ENCODE measurements at places on chromosomes 2 and 18. TPM values are rescaled to one million over a fixed set of nuclear protein-coding genes. Genes with fewer than 3 reads are reported as not detected.

DNA sequence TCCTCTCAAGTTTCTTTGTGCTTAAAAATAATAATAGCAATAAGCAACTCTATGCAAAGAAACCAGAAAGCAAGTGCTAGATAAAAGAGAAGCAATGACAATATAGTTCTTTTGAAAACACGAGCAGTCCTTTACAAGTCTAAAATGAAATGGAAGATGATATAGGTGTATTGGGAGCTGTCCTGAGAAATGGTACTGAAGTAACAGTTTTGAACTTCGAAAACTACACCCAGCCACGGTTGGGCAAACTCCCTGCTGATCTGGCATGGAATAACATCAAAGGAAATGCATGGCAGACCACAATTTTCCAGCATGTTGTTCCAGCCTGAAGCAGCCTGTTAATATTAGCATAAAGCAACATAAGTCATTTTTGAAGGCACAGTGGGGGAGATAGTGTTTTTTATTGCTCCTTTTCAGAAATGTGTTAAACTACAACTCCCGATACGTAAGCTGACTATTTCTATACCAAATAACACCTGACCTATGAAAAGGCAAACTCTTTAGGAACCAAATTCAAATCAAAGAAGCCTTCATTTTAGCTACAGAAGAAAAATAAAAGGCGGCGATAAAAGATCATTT, 596.1 kb upstream of the KLHL29 start:
- no peak for DNase-seq

DNA sequence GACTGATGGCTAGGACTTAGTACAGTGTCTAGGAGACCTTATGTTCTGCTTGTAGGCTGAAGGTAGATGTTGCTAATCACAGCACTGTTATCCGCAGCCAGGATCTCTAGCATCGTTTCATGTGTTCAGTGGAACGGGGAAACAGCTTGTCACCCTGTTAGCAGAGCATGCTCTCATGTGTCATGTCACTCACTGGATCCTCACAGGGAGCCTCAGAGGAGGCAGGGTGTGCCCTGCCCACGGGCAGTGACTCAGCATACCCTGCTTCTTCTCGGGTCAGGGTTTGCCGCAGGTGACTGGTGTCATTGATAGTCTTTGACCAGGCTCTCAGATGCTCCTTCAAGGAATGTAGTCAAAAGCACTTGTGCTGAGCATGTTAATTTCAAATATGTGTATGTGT, 44.4 kb downstream of the RPIA start:
- peak; percentile 38 for DNase-seq

DNA sequence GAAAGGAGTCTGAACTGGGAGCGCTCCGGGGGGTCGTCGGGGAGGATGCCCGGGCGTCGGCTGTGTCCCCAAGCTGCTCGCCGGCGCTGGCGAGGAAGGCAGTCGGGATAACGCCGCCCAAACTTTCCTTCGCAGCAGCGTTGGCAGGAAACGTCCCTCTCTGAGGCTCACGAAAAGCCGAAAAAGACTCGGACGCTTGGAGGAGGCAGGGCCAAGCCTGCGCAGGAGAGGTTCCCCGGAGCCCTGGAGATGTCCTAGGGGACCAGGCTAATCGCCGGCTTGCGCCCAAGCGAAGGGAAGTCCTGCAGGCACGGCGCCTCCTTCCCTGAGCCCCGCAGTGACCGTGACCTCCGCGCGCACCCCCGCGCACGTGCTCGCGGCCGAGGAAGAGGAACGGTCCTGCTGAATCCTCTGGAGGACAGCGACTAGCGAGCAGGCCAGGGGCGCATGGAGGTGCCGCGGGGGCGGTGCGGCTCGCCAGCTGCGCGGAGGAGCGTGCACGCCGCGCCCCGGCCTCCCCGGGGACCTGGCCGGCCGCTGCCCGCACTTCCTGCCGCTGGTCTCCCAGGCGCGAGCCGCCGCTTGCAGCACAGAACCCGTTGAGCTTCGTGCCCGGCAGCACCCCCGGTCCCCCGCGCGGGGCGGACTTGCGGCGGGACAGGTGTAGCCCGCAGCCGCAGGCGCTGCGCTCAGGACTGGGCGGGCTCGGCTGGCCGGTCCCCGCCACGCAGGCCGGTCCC, at the start of gene SH3RF3:
TSS of gene SH3RF3 (plus strand) at position 590 of the 740 bp plus-strand sequence.
- DNase-seq = peak; percentile 13

- DNase-seq = peak; percentile 92
Observed at GRCh38 chr18:9048808-9049494, 53.5 kb upstream of the NDUFV2 start.

- no peak for DNase-seq
Observed at GRCh38 chr2:240140920-240141319, 462 bp upstream of the OTOS start.

VWA3B gene
- not detected for total RNA-seq

DNA sequence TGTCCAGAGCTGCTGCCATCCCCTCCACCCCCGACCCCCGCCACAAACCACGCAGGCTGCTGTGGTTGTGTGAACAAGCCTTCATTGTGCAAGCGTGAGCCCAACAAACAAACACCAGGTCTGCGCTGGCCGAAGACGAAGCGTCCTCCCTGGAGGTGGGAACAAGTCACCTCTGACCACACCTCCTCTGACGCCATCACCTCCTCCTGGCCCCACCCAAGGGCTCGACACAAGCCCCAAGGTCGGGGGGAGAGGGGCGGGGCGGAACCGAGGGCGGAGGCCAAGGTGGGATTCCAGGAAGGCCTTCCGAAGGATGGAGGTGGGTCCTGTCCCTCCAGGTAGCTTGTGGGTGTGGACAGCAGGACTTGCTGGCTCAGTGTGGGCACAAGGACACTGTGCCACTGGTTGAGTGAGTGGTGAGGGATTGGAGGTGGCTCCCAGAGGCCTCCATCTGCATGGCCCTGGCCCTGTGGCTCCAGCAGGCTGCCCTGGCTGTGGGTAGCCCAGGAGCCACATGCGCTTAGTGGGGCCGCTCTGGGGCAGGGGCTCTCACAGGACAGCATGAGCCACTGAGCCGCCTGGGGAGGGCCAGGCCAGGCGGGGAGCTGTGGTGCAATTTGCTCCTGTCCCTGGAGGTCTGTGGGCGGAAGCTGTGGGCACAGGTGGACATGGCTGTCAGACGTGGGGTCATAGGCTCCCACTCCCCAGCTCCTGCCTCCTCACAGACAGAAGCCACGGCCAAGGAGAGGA, 7.4 kb upstream of the GPR17 start:
- peak; percentile 28 for DNase-seq

SLC4A5 gene
- 0.90 TPM for total RNA-seq

DNA sequence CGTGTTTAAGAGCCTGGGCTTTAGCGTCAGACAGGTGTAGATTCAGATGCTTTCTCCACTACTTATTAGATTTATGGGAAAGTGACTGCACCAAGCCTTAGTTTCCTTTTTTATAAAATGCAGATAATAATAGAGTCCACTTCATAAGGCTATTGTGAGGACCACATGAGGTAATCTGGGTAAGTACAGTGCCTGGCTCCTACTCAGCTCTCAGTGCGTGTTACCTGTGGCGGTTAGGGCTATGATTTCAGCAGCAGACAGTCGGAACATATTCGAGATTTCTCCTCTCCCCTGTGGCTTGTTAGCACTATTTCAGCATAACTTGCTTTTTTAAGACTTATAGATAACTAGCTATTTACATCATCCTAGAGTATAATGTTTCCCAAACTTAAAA, 32.0 kb downstream of the MAP3K20 start:
- no peak for DNase-seq

GRCh38 chr2:195473862-195474261, 183.2 kb upstream of the SLC39A10 start:
- no peak for DNase-seq

DNA sequence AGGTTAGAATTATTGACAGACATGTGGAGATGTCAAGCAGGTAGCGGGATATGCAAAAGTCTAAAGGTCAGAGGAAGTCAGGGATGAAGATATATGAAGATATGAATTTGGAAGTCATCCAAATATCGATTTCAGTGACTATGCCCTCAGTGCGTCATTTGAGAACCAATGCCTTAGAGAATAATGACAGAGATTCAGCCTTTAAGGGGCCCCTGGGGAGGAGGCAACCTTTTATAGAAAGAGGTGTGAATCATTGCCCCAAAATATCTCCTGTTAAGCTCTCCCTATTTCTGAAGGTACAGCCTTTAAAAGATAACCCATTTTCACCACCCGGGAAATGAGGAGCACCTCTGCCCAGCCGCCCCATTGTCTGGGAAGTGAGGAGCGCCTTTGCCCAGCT, 223.4 kb downstream of the NCKAP5 start:
- no peak for DNase-seq

DNA sequence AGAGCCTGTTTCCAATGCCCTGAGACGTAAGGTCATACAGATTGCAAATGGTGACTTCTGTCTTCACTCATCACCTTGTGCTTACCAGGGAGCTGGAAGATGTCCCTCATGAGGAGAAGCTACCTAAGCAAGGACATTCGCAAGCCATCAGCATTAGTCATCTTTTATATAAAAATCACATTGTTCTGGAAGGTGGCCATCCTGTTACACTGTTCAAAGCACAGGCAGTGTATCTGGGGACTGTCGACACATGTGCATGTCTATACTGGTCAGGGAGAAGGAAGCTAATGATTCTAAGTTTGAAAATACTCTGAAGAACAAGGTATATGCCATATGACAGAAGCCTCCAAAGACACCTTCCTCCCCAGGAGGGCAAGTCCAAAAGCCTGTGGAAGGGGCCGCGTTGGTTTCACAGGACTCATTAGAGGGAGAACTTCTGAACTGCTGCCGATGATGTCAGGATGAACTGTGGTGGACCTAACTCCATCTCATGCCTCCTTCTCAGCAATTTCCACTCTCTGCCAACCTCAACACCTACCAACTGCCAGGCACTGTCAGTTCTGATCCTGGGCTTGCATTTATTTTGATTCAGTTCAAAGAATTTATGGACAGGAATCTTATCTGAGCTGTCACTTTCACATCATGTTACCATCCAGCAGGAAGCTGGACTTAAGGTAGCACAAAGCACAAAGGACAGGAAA, 39.4 kb downstream of the DNER start:
- DNase-seq = no peak

DNA sequence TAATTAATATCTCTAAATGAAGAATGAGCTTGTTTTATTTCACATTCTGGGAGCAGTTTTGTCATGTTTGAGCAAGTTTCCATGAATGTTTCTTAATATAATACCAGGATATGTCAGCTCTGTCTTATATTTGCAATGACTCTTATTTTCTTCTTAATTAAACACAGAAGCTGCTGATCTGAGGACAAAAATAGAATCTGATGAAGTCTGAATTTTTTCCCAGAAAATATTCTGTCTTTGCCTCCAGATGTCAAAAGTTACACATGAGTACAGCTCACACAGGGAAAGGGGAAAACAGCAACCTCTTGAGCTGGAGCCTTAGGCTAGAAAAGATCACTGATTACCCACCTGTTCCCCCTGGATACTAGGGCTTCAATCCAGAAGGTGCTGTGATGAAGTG, 606.6 kb upstream of the SYT4 start:
- no peak for DNase-seq

DNA sequence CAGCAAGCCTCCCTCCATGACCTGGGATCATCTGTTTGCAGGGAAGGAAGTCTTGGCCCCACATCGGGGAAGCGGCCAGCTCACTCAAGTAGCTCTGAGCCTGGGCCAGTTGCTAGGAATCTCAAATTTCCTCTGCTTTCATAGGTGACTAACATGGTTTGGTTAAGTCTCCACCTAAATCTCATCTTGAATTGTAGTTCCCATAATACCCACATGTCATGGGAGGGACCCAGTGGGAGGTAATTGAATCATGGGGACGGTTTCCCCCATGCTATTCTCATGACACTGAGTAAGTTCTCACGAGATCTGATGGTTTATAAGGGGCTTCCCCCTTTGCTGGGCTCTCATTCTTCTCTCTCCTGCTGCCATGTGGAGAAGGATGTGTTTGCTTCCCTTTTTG, 75.2 kb downstream of the LBH start:
- DNase-seq = peak; percentile 42

HSPE1 gene
- total RNA-seq = 76.7 TPM

- DNase-seq = no peak
Observed at GRCh38 chr2:198102856-198103255, 298.5 kb downstream of the PLCL1 start.

- DNase-seq = no peak
Observed at GRCh38 chr2:86790134-86790675, 508 bp downstream of the CD8A start.

DNA sequence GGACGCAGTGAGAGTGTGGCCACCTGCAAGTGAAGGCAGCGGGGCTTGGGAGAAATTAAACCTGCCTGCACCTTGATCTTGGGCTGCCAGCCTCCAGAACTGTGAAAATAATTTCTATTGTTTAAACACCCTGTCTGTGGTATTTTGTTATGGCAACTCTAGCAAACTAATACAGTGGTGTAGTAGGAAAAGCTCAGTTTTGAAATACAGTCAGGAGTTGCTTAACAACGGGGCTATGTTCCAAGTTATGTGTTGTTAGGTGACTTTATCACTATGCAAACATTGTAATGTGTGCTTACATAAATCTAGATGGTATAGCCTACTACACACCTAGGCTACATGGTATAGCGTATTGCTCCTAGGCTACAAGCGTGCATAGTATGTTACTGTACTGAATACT, 93.4 kb upstream of the FN1 start:
- DNase-seq = peak; percentile 99

MEP1B gene
- not detected for total RNA-seq
